ENCODE measurements at places on chromosomes 5 and 9. TPM values are rescaled to one million over a fixed set of nuclear protein-coding genes. Genes with fewer than 3 reads are reported as not detected.

The TAF11L10 gene
- not detected for total RNA-seq

The PFN3 gene
- total RNA-seq = not detected

The CRHBP gene
- not detected for total RNA-seq

The LCN2 gene
- total RNA-seq = not detected

The CAPSL gene
- not detected for total RNA-seq

The NUTM2F gene
- total RNA-seq = not detected

The FAM200C gene
- 1.9 TPM for total RNA-seq

The TXNDC15 gene
- 74.9 TPM for total RNA-seq

The SREK1 gene
- 82.9 TPM for total RNA-seq

The GMCL2 gene
- total RNA-seq = not detected

The FCN1 gene
- not detected for total RNA-seq

The PCDHB5 gene
- 0.53 TPM for total RNA-seq

The FGF18 gene
- total RNA-seq = not detected

The DMRT1 gene
- 0.21 TPM for total RNA-seq

The PCDHGA3 gene
- 0.26 TPM for total RNA-seq

The EIF4E1B gene
- total RNA-seq = not detected

The KCNV2 gene
- not detected for total RNA-seq

The GBGT1 gene
- total RNA-seq = 17.3 TPM

The LEAP2 gene
- 0.67 TPM for total RNA-seq

The FAM81B gene
- total RNA-seq = 0.20 TPM

The HMHB1 gene
- total RNA-seq = not detected

The CTXN3 gene
- not detected for total RNA-seq

The RGMB gene
- total RNA-seq = 37.2 TPM

The SPATA31D4 gene
- total RNA-seq = not detected

The KCNMB1 gene
- 0.35 TPM for total RNA-seq

The DYNC2I2 gene
- 86.4 TPM for total RNA-seq

The ARL14EPL gene
- 0.39 TPM for total RNA-seq

The GABRA6 gene
- total RNA-seq = not detected

The SPATA31D3 gene
- not detected for total RNA-seq

The TYRP1 gene
- 0.28 TPM for total RNA-seq

The PCDHB10 gene
- 0.33 TPM for total RNA-seq

The SLC25A51 gene
- 119 TPM for total RNA-seq

The SV2C gene
- total RNA-seq = not detected

The HNRNPK gene
- 905 TPM for total RNA-seq

The STC2 gene
- total RNA-seq = 28.9 TPM

The VCP gene
- total RNA-seq = 684 TPM

The DOK3 gene
- total RNA-seq = 2.0 TPM

The PHYHD1 gene
- total RNA-seq = 0.20 TPM

The HTR4 gene
- not detected for total RNA-seq

The FOXD4 gene
- total RNA-seq = 0.13 TPM

The SHROOM1 gene
- 5.3 TPM for total RNA-seq

The SPINK13 gene
- not detected for total RNA-seq

The DOCK2 gene
- 0.20 TPM for total RNA-seq

The SH2D3C gene
- total RNA-seq = 58.3 TPM

The GRK6 gene
- 28.3 TPM for total RNA-seq

The CDHR2 gene
- total RNA-seq = not detected

The TRAF1 gene
- 1.7 TPM for total RNA-seq

The ADAMTS2 gene
- not detected for total RNA-seq

The DMRT3 gene
- not detected for total RNA-seq

The XPA gene
- 13.1 TPM for total RNA-seq

The NEK6 gene
- 37.5 TPM for total RNA-seq

The PDZD2 gene
- 1.6 TPM for total RNA-seq

The SLC6A18 gene
- total RNA-seq = not detected

All from pulmonary artery endothelial cell (primary cell).